ENCODE measurements at places on chromosomes 4 and X.

- DNase-seq = no peak
These were observed 39.1 kb downstream of the ZNF674 start for GRCh38 chrX:46506076-46506475.

DNA sequence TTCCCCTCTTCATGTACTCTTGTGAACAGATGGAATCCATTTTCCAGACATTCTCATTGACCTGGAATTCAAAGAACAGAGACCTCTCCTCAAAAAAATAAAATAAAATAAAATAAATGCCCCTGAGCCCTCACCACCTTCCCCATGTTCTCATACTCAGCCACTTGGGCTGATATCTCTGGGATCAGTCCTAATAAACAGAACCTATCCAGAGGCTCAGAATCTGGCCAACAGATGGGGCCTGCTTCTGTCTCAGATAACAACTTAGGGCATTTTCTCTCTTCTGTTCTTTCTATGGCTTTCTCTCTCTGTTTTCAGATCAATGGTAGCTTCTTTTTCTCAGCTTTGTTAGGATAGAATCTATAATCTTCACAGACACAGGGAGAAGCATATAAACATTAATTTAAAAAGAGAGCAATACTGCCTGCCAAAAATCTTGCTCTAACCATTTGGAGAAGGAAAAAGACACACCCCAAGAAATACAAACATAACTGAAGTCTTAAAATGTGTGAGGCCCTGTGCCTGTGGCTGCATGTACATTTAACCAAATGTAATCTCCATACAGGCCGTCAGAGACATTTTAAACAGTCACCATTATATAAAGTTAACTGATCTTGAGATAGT, 907.1 kb downstream of the FAT4 start:
- no peak for DNase-seq

DNA sequence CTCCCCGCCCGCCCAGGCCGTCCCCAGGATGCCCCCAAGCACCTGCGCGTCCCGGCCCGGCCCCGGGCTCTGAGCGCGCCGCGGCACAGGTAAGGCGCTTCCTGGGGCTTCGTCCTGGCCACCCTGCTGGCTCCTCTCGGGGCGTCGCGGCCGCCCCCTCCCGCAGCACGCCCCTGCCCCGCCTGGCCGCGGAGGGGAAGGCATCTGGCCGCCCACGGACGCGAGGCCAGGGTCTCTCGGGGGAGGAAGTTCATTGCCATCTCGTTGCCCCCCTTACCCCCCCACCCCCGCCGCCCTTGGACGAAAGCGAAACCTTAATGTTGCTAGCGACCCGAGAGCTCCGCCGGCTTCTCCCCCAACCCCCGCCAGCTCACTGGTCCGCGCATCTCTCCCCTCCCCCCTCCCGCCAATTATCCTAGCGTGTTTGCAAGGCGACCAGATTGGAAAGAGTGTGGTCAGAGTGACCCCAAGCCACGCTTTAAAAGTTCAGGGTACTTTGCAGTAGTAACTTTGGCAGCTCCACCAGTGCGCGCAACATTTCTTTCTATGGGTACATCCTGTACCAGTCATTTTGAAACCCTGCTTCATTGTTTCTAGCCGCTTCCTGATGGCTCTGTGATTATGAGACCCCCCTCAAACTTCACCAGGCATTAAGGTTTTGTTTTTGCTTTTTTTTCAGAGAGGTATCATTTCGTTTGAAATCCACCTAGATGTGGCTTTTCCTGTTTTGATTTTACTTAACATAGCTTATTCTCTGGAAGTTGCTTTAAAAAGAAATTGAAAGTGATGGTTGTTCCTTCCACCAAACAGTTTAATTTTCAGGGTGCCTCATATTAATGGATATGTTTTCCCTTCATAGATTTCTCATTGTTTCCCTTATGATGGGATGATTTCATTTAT, 626 bp downstream of the TBC1D1 start:
- DNase-seq = peak; percentile 29

DNA sequence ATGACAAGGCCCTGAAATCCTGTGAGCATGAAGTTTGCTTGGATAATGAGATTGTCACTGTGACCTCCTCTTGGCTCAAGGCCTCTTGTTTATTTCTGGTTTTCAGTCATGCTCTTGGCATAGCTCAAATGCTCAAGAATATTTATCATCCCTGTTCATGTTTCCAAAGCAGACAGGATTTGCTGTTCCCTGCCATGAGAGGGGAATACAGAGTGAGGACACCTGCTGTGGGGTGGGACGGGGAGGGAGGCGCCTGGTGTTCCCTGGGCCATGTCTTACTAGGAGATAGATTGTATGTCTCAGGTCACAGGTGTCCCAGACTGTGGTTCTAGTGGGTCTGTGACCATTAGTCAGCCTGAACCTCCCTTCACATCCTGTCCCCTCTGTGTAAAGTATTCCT, 34.9 kb upstream of the SH3RF1 start:
- DNase-seq = no peak

- no peak for DNase-seq
These were observed 352.0 kb downstream of the TRAM1L1 start for GRCh38 chr4:116733370-116733769.

GRCh38 chrX:154040863-154041262, 21.2 kb upstream of the IRAK1 start:
- DNase-seq = no peak

GRCh38 chr4:80922941-80923340, 107.6 kb upstream of the BMP3 start:
- DNase-seq = no peak

DNA sequence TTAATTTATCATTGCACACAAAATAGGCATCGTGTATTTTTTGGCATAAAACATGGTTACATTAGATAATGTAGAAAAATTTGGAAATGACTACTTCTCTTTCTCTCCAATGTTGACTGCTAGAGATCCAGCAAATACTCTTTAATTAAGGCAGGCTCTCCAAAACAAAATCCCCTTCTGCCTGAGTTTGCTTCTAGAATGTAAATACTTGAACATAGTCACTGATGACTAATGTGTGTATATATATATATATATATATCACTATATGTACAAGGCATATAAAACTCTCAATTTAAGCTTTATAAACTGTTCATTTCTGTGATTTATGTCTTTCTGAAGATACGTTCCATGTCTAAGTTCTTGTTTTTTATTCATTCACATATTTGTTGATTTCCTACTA, 67.2 kb upstream of the CAMK2D start:
- no peak for DNase-seq

DNA sequence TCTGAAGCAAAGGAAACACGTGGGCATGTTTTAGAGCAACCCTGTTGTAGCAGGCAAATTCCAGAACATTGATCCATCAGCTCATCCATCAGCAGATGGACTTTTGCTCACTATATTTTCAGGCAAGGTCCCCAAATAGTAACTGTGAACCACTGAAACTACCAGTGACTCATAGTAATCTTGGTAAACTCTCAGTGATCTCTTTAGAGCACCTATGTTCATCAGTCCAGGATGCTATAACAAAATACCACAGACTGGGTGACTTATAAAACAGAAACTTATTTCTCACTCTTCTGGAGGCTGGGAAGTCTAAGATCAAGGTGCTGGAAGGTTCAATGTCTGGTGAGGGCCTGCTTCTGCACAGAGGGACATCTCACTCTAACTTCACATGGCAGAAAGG, 28.9 kb upstream of the BTC start:
- no peak for DNase-seq

- DNase-seq = no peak
These were observed 97.7 kb downstream of the DGKK start for GRCh38 chrX:50372966-50373365.

DNA sequence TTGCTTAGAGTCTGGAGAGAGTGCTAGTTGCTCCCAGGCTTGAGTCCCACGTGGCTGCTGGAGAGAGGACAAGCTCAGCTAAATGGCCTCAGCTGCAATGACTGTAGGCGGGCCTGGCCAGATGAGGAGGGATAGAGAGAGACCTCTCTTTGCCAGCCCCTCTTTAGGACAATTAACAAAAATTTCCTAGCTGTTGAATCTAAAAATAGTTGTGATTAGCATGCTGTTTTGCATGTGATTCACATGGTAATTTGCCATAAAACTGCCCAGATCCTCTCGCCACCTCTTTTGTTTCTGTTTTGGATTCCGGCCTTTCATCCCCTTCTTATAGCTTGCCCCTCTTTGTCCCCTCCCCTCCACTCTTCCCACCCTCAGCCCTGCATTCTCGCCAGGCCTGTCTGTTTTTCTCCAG, 28.9 kb upstream of the PRPS1 start:
- DNase-seq = peak; percentile 0

- peak; percentile 84 for DNase-seq
These were observed 32.2 kb upstream of the XPNPEP2 start for GRCh38 chrX:129706400-129707072.

DNA sequence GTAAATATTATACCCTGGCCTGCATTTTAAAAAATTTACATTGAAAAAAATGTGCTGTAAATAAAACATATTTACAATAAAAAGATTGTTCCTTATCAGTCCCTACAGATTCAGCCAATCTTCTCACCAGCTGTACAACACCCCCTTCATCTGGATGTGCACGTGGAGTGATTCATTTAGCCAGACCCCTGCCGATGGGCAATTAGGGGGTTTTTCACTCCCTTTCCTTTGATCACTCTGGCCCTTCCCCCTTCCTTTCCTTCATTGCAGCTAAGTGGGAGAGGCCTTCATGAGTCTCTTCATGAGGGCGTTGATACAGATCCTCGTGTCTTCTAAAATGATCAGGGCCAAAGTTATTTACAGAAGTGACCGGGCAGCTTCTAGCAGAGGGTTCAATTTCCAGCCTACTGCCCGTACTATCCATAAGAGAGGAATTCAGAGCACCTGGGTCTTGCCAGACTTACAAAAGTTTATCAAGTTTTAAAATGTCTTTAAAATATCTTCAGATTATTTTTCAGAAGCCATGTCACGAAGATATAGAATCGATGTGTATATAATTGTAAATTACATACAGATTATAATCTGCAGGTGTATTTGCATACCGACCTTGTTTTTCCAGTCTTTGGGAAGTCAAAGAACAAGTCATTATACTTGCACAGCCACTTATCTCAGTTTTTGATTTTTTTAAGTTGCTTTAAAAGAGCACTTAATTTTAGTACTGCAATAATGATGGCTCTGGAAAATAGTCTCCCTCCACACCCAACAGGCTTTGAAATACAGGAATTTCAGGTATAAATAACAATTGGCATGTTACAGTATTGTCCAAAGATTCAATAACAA, 21.4 kb upstream of the RASL11B start:
- no peak for DNase-seq

DNA sequence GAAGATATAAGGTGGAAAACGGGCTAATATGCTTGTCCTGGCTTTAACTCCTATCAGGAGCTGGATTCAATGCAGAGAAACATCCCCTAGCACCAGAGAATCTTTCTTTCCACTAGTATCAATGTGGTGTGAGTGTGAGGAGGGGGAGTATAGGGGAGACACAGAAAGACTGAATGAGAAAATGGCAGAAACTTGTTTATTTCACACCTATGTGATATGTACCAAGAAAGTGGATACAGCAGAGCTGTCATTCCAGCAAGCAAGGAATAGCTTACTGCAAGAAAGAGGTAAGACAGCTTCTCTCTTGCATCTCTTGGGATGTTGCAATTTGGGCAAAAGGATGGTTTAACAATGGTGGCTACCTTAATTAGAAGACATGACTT, 105.6 kb downstream of the LNX1 start:
- no peak for DNase-seq

- peak; percentile 6 for DNase-seq
These were observed 7.8 kb upstream of the PLS3 start for GRCh38 chrX:115553171-115553570.

DNA sequence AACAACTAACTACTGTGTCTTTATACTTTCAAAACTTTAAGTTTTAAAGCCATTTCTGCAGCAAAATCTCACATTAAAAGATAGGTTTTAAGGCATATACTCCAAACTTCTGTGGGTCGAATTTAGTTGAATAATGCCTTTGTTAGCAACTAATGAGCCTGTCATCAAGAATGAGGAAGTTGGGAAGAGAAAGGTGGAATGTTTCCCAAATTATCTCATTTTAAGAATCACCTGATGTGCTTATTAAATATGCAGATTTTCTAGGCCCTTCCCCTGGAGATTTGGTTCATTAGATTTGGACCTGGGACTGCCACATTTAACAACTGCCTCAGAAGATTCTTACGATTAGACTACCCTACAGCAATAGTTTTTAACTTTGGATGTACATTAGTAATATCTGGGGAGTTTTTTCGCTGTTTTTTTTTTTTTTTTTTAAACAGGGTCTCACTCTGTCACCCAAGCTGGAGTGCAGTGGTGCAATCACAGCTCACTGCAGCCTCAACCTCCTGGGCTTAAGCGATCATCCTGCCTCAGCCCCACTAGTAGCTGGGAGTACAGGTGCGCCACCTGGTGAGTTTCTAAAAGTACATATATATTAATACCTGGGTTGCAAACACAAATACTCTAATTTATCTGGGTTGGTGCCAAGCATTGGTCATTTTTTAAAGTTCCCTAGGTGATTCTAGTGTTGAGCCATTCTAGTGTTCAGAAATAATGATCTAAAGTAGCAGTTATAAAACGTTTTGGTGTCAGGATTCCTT, 16.1 kb upstream of the TASL start:
- no peak for DNase-seq

DNA sequence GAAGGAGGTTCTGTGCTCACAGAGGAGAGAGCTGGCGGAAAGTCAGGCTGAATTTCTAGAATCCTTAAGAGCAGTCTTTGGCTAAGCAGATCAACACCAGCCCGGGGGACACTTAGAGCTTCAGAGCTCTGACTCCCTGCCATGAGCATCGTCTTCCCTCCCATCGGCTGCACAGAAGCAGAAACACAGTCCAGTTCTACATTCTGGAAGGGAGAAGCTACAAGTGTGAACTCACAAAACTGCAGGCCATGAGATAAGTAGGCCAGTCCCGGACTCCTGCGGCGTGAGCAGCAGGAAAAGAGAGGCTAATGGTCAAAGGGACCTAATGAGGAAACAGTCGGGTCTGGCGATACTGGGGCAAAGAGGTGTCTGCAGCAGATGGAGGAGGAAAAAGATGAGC, 211.5 kb downstream of the DHX15 start:
- no peak for DNase-seq

DNA sequence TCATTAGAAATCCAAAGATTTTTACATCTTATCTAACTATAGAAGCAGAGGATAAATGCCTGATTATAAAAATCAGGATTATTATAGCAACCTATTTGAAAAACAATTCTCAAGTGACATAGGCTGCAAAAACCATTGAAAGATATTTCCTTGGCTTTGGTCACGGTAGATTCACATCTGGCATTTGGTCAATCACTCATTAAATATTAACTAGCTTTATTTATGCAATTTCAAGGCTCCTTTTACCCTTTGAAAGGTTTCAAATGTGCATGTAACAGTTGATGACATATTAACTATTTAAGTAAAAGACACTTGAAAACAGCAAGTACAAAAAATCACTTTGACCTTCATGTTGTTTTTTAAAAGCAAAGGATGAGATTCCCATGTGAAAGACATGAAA, 98.1 kb downstream of the MMRN1 start:
- no peak for DNase-seq

All from pons (tissue), 1 donor.